ENCODE measurements at places on chromosomes 5 and 9.

GRCh38 chr5:143014017-143014651, 244.0 kb downstream of the ARHGAP26 start:
- DNase-seq, result no peak

GRCh38 chr9:137027369-137028262, at the start of gene ABCA2:
TSS of gene ABCA2 (minus strand) at chr9:137028237. CDS start at chr9:137028140, 97 bp downstream.
- no peak for DNase-seq

GRCh38 chr9:84688956-84689355, 19.4 kb downstream of the NTRK2 start:
- DNase-seq, result no peak

DNA sequence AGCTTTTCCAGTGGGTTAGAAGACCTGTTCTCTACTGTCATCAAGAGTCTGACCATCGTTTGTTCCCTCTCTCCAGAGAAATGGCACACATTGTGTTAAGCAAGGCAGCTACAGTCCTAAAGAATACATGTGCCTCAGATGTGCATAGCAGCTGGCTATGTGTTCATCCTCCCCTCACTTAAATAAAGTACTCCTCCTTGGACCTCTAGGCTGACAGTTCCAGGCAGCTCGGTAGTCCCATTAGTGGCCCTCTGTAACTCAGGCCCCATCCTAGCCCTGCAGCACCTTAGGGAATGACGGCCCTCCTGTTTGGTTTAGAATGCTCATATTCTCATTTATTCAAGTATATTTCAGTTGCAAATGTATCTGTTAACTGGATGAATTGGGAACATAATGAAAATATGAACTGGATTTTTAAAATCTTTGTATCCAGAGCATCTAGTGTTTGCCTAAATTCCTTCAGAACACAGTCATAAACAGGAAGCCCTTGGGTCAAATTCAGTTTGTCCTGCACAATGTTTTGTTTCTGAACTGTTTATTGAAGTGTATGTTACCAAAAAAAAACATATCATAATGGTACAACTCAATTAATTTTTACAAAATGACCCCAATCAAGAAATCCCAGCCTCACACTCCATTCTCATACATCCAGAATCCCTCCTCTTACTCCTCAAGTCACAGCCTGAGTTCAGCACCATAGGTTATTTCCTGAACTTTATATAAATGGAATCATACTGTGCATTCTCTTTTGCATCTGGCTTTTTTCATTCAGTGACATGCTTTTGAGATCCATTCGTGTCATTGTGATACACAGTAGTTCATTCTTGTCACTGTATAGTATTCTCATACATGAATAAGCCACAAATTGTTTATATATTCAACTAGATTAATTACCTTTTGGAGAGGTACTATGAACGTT, 1.6 kb upstream of the ASPN start:
- no peak for DNase-seq

DNA sequence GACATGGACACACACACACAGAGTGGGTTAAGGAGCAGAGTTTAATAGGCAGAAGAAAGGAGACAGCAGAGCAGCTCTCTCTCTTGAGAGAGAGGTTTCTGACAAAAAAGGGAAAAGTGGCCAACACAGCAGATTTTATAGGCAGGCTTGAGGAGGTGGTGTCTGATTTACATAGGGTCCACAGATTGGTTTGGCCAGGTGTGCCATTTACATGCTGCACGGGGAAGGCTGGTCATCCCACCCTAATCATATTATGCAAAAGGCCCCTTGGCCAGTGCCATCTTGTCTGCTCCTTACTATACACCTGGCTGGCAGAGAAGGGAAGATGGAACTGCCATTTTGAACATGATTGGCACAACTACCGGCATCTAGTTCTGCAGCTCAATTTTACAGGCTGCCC, 240.8 kb downstream of the NPR3 start:
- DNase-seq, result no peak

DNA sequence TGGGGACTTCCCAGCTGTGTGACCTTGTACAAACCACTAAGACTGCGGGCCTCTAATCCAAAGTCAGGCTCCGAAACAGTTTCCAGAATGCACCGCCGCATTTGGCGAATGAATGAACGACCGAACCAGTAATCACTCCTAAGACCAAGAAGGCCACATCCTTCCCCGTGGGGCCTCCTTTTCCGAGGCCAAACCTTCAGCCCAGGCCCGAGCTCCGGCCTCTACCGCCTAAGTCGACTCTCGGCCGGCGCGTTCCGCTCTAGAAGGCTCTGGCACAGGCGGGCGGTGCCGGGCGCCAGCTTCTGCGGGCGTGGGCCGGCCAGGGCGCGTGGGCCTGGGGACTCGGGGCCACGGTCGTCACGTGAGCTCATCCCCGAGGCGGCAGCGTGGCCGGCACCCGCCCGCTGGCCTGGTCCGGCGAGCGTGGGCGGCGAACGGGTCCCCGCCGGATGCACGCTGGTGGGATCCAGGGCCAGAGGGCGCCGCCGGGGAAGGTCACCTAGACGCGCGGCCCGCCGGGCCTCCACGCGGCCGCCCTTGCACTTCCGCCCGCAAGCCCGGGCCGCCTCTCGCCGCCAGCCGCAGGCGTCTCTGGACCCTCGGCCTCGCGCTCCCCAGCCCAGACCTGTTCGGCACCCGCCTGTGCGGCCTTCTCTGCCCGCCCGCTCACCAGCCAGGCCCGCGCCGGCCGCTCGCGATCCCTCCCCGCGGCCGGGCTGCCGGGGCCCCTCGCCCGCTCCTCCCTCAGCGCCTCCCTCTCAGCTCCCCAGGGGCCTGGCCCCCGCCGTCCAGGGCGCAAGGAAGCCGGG, 754 bp downstream of the VDAC1 start:
- DNase-seq, result peak; percentile 29

DNA sequence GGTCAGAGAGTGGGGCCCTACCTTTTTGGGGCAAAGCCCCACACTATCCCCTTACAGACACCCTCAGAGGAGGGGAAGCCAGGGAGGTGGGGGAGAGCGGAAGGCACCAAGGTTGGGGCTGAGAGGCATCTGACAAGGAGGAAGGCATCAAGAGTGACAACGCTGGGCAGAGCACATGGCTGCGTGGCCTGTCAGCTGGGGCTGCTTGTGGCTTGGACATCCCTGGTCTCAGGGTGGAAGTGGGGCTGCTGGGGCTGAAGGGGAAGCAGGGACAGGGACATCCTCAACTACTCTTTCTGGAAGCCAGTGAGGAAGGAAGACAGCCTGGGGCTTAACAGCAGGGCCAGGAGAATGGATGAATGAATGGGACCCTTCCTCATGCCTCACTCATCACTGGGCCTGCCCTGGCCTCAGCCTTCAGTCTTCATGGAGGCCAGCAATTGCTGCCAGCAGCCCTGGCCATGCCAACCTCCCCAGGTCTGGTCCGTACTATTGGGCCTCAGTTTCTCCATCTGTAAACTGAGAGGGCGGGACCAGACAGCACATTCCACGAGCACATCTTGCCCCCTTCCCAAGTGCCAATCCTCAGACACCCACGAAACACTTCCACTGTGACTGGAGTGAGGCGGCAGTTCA, 993 bp upstream of the RALGDS start:
- no peak for DNase-seq

All from activated gamma-delta T cell treated with anti-CD3 and anti-CD28 coated beads, Interleukin-2, amount 50 U/mL, for 16 hours (primary cell).